ENCODE measurements at places on chromosomes 1 and 21. TPM values are rescaled to one million over a fixed set of nuclear protein-coding genes. Genes with fewer than 3 reads are reported as not detected.
A peak's percentile ranks its signal among the peaks of the same experiment; 100 is the strongest.

DNA sequence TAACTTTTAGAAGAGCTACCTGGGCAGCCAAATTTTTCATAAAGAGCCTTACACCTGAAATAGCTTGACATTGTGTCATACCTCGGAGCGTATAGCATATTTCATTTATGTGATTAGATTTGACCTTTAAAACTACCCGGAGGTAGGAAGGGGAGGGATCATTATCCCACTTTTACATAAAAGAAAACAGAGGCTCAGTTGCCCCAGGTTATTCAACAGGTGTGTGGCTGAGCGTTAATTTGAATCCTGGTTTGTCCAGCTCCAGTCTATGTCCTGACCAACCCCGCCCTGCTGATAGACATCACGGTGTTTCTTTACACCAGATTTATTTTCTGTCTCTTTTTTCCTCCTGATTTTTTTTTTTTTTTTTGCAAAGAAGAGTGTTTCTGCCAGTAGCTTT is 39.7 kb downstream of the PBX1 start:
- DNase-seq, result no peak

The SLC2A5 gene
- total RNA-seq, result not detected

The OR6F1 gene
- total RNA-seq, result not detected

- DNase-seq, result no peak
Observed at GRCh38 chr1:40620150-40620549, 45.3 kb downstream of the RIMS3 start.

- no peak for DNase-seq
Observed at GRCh38 chr1:159925719-159926078, 392 bp upstream of the TAGLN2 start.

DNA sequence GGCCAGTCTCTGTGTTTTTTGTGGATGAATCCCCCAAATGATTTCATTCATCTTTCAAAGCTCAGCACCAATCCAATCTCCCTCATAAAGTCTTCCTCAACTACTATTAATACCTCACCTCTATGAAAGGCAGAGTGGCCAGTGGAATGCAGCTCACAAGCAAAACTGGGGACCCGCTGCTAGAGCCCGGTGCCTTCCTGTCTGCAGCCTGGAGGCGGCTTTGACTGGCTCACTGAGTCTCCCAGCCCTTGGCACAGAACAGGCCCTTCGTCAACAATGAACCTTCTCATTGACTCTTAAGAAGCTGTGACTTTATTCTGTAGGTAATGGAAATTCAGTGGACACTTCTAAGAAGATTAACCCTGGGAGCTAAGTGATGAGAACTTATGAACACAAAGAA is 86.8 kb upstream of the RAB4A start:
- no peak for DNase-seq

DNA sequence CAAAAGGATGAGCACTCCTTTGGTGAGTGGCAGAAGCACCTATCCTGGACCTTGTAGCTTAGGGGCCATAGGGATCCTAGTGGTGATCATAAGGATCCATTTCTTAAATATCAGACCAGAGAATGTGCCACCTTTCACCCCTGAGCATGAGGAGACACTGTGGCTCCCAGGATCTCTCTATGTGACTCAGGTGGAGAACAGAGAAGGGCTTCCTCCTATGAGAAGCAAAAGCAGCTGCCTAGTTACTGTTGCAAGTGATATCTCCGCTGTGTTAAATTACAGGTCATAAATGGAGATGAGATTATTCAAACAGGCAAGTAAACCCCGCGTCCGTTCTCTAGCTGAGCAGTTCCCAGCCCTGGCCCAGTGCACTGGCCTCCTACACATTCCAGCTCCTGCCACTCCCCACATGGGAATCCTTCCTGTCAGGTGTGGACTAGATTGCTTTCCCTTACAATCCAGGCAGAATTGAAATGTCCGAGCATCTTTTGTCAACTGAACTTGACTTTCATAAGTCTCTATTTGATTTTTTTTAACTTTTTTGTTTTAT is 26.3 kb downstream of the CLEC20A start:
- no peak for DNase-seq

DNA sequence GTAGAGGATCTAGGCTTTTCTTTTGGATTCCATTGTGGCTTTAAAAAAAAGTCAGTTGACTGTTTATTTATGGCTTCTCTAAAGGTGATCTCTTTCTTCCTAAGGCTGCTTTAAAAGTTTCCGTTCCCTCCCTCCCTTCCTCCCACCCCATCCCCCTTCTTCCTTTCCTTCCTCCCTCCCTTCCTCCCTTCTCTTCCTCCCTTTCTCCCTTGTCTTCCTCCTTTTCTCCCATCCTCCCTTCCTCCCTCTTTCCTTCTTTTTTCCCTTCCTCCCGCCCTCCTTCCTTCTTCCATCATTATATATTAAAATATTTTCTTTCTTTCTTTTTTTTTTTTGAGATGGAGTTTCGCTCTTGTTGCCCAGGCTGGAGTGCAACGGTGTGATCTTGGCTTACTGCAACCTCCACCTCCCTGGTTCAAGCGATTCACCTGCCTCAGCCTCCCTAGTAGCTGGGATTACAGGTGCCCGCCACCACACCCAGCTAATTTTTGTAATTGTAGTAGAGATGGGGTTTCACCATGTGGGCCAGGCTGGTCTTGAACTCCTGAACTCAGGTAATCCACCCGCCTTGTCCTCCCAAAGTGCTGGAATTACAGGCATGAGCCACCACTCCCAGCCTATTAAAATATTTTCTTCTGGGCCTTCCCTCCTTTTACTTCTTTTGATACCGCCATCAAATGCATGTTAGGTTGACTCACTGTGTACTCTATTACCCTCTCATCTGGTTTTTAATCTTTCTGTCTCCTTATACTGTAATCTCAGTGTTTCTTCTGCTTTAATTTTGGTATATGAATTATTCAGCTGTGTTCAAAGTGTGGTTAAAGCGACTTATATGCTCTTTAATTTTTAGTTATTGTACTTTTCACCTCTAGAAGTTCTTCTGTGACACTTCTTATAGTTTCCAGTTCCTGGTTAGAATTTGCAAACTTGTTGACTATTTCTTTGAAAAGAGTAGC is 59.2 kb upstream of the ATP5PO start:
- DNase-seq, result no peak

The RGS21 gene
- total RNA-seq, result not detected

DNA sequence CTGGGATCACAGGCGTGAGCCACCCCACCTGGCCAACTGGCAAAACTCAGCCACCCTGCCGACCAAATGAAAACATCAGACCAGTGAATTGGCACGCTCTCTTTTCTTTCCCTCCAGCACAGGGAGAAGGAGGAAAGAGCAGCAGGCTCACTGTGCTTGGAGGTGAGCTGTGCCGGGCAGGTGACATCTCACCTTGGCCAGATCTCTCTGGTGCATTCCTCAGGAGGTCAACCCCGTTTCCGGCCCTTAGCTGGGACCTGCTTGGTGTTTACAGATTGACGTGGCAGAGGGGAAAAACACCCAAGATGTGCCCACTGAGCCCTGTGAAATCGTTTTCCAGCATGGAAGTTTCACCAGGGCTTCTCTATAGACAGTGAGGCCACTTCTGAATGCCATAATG is 45.1 kb downstream of the TMEM51 start:
- DNase-seq, result no peak

- no peak for DNase-seq
Observed at GRCh38 chr1:213585402-213585801, 402.4 kb upstream of the PROX1 start.

- no peak for DNase-seq
Observed at GRCh38 chr21:17667256-17667655, 54.6 kb upstream of the BTG3 start.

GRCh38 chr21:37032877-37033471 is 26.5 kb downstream of the RIPPLY3 start:
- DNase-seq, result peak; percentile 74

The ACKR1 gene
- not detected for total RNA-seq

GRCh38 chr1:3320246-3321152 is 134.0 kb upstream of the ARHGEF16 start:
- no peak for DNase-seq

GRCh38 chr1:70057500-70057899 is 147.9 kb downstream of the LRRC40 start:
- DNase-seq, result no peak

DNA sequence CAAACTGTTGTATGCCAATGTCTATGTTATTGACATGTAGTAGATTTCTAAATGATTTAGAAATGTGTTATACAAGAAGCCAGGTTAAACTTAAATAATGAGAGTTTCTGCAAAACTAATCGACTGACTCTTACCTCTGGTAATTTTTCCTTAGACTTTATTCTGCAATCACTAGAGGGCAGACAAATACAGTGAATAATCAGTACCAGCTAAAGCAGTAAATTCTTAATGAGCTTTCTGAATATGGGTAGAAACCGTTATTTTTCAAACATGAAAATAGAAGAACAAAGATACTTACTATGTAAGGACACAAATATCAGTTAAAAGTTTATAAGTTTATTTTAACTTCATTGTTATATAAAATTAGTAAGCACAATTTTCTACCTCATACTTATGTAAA is 97.9 kb upstream of the RGS1 start:
- DNase-seq, result peak; percentile 29

The SLC9C2 gene
- total RNA-seq, result not detected

DNA sequence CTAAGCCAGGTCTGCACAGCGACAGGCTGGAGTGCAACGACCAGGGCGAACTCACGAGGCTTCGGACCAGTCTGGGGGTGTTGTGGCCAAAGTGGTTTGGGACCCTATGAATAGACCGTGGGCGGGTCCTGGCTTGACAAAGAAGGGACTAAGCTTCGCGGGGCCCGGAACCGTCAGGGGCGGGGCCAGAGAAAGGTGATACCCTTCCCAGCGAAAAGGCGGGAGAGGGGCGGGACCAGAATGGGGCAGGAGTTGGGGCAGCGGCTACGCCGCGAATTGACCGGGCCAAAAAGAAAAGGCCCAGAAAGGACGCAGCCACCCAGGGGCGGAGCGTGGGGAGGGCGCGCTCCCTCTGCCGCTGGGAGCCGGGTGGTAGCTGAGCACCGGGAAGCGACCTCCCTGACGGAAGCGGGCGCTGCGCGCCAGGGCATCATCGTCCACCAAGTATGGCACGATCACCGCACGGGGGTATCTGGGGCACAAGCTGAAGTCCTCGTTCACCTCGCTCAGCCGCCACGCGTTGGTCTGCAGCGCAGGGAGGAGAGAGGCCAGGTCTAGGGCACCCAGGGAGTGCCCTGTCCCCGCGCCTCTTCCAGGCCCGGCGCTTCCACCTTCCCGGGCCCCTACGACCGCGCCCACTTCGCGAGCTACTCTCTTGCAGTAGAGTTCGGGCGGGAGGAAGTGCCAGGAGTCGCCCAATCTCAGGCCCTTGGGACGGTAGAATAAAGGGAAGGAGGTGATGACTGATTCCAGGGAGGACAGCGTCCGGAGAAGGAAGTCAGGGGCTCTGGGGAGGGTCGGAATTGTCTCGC is 6.7 kb upstream of the FAM167B start:
- DNase-seq, result peak; percentile 54

GRCh38 chr21:21051109-21052055 is 53.2 kb downstream of the NCAM2 start:
- no peak for DNase-seq

DNA sequence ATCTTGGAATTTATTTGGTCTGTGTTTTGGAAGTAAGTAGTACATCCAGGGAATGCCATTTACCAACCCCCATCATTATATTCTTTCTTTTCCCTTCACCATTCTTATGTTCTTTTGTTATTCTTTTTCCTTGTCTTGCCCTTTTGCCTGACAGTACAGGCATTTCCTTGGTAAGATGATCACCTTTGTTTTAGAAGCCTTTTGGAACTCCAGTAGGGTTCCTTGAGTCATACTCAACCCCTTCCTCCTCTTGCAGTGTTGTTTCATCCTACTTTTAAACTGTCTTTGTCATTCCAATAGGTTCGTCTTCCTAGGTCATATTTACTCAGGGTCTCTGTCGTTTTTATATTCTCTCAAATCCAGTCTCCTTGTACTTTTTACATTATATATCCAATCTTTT is 9.2 kb downstream of the MRPS21 start:
- no peak for DNase-seq

GRCh38 chr1:104780470-104781078 is 1030.9 kb downstream of the AMY1C start:
- DNase-seq, result no peak

GRCh38 chr1:39564941-39565340 is 11.6 kb downstream of the PABPC4 start:
- DNase-seq, result no peak

GRCh38 chr1:9726905-9727595 is 75.5 kb downstream of the PIK3CD start:
- no peak for DNase-seq

DNA sequence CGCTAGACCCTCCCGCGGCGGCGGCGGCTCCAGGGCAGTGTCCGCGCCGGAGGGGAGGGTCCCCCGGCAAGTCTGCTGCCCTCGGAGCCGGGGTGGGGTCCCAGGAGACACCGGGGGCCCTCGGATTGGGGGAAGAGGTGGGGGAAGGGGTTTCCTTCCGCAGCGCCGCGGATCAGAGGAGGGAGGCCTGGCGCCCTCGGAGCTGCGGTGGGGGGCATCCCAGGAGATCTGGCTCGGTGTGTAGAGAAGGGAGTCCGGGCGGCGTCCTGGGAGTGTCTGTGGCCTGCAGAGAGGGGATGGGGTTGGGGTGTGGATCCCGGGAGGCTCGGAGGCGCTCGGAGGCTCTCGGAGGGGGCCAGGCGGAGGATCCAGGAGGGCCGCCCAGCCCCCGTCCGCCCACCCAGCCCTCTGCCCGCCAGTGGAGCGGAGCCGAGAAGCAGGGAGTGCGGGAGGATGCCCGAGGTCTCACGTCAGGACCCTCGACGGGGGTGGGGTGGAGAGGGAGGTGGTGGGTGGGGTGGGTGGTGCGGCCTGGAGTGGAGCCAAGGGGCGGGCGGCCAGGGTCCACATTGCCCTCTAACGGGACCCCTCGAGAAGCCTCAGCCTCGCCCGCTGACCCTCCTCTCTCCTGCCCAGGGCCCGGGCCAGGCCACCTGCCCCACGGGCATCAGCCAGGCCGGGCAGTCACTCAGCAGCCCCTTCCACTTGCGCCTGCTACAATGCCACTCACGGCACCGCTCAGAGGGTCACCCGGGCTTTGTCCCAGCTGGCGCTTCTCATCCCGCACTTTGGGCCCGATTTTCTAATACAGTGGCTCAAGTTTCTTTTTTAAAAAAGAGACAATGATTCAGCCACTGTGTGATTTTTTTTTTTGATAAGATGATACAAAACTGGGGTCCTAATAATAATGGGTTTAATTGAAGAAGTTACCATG is 60.2 kb upstream of the ARHGEF16 start:
- no peak for DNase-seq

The LHX4 gene
- total RNA-seq, result not detected

GRCh38 chr21:41156142-41156541 is 11.8 kb upstream of the BACE2 start:
- no peak for DNase-seq

The TEKT2 gene
- not detected for total RNA-seq

GRCh38 chr1:241749041-241749944 is 97.2 kb downstream of the WDR64 start:
- no peak for DNase-seq

The PTAFR gene
- total RNA-seq, result 0.55 TPM

The CFHR1 gene
- not detected for total RNA-seq

The MIXL1 gene
- not detected for total RNA-seq

- DNase-seq, result no peak
Observed at GRCh38 chr1:225768662-225769426, 8.8 kb upstream of the SRP9 start.

DNA sequence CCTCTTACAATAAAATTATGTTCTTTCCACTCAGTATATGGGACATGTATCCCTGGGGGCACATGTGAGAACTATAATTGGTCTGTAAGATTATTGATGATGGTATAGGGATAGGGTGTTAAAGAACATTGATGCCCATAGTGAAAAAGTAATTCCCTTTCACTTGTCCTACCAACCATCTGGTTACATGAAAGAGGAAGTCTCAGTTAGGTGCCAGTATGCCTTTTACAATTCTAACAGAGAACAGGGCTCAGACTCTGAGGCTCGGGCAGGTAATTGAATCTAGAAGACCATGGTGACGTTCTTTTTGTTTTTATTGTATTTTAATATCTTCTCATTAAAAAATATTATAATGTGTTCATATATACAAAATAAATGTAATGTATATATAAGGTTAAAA is 113.6 kb downstream of the FGGY start:
- no peak for DNase-seq
